Breast epithelium (tissue), 4 donors: ENCODE measurements at places on chromosomes 7 and 10. TPM values are rescaled to one million over a fixed set of nuclear protein-coding genes. Genes with fewer than 3 reads are reported as not detected.
A peak's percentile ranks its signal among the peaks of the same experiment; 100 is the strongest.

GRCh38 chr7:128812514-128813168, 17.6 kb upstream of the FLNC start:
- no peak for DNase-seq

DNA sequence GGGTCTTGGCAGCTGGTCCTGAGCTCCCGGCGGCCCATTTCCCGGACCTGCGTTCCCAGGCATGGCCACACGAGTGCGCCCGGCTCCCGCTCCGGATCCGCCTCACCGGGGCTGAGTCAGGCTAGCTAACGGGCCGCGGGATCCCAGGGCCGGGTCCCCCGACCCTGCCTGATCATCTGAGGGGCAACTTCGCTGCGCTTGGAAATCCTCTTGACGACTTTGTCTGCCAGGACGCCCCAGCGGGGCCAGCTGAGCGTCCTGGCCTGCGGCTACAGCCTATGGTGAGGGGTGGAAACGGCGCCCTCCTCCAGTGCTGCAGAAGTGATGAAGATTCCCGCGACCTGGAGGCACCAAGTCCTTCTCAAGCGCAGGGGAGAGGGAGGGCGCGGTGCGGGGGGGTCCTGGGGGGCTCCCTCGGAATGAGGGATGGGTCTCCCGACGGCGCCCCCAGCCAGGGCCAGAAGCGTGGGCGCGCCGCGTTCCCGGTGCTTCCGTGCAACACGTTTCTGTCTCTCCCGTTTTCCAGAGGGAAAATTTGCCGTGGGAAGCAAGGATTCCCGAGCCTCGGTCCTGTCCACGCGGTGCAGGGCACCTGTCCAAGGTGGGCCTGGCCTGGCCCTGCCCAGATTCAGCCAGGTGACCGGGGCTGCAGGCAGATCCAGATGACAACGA, 212.4 kb downstream of the CCSER2 start:
- DNase-seq = no peak

DNA sequence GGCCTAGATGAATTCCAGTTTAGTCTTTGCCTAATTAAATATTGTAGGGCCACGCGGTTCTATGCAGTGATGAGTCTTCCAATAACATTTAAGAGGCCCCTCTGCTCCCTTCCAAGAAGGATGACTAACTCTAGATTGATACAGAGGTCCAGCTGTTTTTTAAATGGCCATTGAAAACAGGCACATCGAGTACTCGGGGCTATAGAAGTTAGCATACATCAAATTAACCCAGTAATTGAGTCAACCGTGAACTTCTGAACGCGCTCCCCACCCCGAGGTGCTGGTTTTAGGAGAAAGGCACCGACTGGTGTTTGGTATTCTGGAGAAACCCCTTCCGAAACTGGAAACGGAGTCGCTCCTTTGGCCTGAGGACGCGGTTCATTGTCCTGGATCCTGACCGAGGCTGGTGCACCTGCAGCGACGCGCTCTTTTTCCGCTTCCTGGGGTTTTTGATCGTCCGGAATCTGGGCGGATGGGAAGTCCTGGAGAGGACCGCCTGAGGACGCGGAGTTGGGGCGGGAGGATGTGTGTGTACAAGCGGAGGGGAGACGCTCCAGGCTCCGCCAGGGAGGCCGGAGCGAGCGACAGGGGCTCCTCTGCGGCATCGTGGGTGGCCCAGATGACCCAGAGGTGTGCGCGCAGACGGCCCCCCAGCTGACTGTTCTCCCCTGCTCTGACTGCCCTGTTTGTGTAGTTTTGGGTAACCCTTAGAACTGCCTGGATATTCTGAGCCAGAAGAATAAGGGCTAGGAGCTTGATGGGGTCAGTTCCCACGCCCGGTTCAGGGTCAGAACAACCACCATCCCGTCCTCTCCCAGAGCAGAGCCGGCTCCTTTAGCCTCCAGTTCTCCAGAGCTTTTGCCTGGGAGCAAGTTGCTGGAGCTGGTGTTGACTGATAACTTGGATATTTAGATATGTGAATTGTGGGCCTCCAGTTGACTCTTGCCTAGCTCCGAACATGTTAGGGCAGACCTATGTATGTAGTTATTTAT, 711 bp downstream of the FAM221A start:
- DNase-seq = peak; percentile 39

DNA sequence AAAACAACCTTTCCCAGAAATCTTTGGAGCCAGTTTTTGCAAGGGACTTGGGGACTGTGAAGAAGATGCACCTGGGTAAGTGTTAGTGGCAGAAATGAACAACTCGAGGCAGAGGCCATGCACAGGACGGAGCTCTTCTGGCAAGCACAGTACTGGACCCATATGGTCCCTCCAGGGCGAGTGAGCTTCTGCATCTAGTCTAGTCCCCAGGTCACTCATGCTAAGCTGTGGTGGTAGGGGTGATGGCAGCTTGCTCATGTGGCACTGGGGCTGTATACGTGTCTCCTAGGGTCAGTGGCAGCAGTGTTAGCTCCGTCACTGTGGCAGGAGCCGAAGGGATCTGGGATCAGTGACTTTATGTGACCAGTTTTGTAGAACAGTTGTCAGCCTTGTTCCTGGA, 9.3 kb upstream of the LRRC61 start:
- DNase-seq = no peak

DNA sequence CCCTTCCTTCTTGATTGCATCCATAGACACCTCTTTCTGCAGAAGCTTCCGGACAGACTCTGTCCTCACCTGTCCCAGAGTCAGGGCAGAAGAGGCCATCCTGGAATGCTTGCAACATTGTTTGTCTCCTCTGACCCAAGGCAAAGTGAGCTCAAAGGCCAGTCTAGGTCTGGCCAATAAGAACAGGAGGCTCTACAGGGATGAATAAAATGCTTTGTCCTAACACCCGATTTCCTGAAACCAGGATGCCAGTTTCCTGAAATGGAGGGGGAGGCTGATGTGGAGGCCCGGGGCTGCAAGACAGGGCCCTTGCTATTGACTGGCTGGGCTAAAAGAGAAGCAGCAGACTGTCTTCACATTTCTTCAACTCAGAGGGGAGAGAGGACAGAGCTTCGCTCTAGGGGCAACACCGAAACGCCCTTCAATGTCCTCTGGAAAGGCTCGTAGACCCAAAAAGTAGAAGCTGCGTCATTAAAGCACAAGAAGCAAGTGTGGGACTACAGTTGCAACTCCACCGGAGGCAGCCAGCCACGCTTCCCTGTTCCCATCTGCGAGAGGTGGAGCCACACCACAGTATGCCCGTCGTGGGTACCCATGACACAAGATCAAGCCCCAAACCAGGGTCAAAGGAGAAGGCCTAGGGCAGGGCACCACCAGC, 29.1 kb upstream of the NDST2 start:
- DNase-seq = no peak

DNA sequence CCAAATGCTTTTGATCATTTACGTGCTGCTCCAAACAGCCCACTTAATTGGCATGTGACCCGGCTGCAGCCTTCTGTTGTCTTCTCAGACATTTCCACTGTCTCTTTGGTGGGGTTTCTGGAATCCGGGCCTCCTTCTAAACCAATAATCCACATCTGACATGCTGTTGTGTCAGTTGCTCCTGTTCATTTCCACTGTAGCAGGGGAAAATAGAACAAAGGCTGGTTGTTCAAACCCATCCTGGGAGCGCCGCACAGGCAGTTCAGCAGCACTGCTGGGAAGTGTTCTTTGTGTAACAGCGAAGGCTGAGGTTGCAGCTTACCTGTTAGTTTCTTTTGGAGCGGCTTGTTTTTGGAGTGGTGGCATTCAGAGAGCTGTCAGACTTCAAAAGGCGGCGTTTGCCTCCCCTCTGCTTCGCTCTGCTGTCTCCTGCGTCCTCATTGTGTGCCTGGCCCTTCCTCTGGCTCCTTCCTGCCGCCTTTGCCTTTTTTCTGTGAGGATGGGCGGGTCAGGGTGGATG, 149.4 kb downstream of the SNX10 start:
- DNase-seq = no peak

GRCh38 chr7:386385-386784, 96.4 kb downstream of the FOXL3 start:
- no peak for DNase-seq

DNA sequence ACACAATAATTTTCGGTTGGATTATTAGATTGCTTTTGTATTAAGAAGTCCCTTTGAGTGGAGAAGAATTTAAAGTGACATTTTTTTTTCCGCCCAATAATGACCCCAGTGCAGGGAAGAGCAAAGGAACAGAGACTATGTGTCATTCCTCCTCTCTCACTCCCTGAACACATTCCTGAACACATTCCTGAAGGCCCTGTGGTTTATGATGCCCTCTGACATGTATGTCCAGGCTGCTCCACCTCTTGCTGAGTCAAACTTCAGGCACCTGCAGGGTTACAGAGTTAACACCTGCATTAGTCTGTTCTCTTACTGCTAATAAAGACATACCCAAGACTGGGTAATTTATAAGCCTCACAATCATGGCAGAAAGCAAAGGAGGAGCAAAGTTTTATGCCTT, 704.0 kb upstream of the LRRN3 start:
- no peak for DNase-seq

DNA sequence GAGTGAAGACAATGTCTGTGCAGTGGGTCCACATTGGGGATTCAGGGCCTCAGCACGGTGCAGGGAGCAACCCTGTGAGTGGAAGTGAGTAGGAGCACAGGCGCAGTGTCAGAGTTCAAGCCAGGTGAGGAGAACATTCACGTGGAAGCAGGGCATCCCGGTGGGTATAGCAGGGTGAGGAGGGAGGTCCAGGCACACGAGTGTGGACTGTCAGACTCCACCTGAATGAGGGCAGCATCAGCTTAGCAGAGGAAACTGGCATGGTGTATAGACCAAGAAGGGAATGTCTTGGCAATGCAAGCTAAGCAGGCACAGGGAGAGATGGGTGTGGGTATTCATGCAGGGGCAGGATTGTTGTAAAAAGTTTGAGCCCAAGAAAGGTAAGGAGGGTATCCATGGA, 15.3 kb upstream of the LRRC72 start:
- DNase-seq = no peak

- DNase-seq = no peak
Measured at GRCh38 chr7:117672453-117672852, 192.6 kb downstream of the CFTR start.

DNA sequence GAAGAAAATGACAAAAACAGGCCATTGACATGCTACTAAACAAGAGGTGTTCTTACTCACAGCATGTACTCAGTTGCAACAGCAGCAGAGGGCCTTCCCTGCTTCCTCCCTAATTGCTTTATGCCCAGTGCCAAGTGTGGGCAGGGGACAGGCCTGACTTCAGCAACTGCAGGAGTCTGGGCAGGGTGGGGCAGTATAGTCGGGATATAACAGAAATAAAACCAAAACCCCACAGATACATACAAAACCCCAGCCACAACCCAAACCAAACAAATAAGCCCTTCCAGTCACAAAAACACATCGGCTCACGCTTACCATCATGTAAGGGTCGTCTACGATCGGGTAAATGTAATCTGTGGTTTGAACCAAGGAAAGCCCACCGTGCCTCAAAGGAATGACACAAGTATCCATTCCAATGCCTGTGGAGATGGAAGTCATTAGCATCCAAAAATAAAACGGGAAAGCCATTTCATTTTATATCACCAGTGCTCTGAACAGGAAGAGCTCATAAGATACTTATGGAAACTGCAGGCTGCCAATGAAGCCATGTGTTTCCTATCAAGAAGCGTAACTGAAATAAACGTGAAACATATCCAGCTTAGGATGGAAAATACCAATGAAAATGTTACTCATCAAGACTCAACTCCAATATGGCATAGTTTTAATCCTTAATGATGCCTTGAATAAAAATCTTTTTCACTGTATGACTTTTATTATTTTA, 9.5 kb downstream of the SEPHS1 start:
- DNase-seq = no peak

DNA sequence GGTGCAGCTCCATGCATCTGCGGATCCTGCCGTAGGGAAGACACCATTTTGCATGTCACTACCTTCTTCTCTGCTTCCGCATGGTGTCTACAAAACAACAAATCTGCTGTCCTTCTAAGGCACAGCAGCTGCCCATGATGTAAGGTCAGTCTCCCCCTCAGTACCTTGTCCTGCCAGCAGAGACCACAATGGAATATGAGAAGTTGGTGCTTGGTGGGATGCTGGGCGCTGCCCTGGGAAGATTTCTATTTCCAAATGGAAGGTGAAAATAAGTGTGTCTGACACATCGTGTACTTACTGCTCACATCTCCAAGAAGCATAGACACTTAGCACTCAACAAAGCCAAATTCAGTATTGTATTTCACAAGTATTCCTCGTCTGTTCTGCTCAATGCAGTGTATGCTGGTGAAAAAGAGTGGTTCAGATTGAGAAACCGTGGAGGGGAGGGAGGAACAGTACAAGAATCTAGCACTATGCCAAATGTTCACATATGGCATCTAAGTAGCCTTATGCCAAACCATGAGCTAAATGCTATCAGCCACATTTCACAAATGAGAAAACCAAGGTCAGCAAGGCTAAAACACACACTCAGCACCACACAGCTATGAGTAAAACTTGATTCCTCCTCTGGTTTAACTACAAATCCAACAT, 95.0 kb downstream of the GRB10 start:
- no peak for DNase-seq

- DNase-seq = no peak
Measured at GRCh38 chr7:95478272-95479037, 7.3 kb upstream of the ASB4 start.

DNA sequence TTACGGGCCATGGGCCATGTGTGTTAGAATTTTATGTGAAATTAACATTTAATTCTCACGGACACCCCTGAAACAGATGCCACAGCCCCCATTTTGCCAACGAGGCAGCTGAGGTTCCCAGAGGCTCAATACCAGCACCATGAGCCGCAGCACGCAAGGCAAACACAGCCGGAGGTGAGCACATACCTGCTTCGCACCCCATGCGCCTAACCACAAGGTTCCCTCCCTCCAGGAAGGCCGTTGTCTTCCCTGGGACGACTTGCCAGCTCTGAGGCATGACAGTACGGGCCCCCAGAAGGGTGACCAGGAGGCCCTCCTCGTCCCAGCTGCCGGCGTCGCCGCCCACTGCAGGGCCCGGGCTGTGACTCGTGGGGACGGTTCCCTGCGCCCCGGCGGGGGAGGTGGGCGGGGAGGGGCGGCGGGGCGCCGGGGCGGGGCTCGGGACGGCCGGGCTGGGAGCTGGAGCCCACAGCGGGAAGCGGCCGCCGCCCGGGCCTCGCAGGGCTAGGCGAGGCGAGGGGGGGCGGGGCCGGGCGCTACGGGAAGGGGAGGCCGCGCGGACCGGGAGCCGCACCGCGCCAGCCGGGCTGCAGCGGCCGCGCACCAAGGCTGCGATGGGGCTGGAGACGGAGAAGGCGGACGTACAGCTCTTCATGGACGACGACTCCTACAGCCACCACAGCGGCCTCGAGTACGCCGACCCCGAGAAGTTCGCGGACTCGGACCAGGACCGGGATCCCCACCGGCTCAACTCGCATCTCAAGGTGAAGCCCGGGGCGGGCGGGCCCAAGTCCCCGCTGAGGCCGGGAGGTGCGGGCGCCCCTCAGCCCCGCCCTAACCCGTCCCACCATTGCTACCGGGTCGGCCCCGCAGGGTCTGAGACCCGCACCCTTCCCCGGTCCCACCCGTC, at the start of gene CAV2:
Gene CAV2, plus strand, starts transcription at position 571 of the 910 bp plus-strand sequence. Its CDS starts 44 bp downstream, at position 615.
- DNase-seq = peak; percentile 82

GRCh38 chr7:133290041-133290440, 37.2 kb downstream of the EXOC4 start:
- DNase-seq = no peak

TBX20 gene
- 0.59 TPM for total RNA-seq

DRGX gene
- total RNA-seq = not detected

TAS2R4 gene
- 2.0 TPM for total RNA-seq

AKR1C4 gene
- not detected for total RNA-seq

PLPP4 gene
- total RNA-seq = not detected

SH2D4B gene
- 0.16 TPM for total RNA-seq
